Naive thymus-derived CD8-positive, alpha-beta T cell (primary cell): ENCODE measurements at places on chromosomes 6 and 20.

- peaks cover 25% of the 10 kb centered on the region for H3K4me1 ChIP-seq
- no peaks in the 10 kb centered on the region for H3K27me3 ChIP-seq
- H3K36me3 ChIP-seq, result peaks cover 2% of the 10 kb centered on the region
- H3K27ac ChIP-seq, result peak overlapping the region; percentile 80
- peak overlapping the region; percentile 79 for H3K4me3 ChIP-seq
Measured at GRCh38 chr6:32255199-32256153, 31.6 kb upstream of the NOTCH4 start.

DNA sequence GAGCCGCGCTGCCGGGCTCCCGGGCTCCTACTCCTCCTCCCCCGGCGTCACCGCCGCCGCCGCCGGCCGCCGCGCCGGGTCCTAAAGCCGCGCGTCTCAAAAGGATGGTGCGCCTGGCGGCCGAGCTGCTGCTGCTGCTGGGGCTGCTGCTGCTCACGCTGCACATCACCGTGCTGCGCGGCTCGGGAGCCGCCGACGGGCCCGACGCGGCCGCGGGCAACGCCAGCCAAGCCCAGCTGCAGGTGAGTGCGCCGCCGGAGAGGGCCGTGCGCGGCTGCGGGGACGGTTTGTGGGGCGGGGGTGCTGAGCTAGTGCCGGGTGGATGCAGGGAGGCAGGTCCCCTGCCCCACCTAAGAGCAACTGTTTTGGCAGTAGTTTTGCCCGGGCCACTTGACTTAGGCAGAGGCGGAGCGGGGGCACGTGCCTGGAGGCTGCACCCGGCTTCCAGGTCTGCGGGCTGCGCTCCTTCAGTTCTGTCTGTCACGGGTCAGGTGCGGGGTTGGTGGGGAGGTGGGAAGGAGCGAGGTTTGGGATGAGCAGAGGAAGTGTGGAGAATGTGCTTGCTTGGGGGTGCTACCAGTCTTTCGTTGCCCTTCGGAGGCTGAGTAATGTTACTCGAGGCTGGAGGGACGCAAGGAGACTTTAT, 722 bp downstream of the ISM1 start:
- no peaks in the 10 kb centered on the region for H3K36me3 ChIP-seq
- peak overlapping the region; percentile 74 for H3K4me3 ChIP-seq
- peak; percentile 46 for DNase-seq
- H3K4me1 ChIP-seq, result peaks cover 21% of the 10 kb centered on the region

DNA sequence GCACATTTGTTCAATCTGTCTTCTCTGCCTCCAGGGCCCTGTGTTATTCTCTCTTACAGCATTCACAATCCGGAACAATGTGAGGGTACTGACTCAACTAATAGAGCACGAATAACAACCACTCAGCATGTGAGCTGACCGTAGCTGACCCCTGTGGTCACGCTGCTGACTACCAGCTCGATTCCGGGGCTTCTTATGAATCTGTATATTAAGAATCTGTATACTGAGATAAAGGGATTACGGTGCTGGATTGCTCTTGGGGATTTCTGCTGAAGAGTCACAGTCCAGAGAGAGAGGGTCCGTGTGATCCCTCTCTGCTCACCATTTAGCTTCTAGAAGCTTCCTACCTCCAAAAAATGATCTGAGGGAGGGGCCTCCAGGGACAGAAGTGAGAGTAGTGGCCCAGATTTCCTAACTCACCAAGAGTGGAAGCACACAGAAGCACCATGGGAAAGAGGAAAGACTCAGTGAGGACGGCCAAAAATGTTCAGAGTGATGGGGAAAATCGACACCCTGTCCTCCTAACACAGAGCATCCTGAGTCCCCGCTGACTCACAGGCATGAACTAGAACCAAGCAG, 156.2 kb downstream of the THBS2 start:
- no peak overlapping the region for H3K27ac ChIP-seq
- H3K4me1 ChIP-seq, result no peaks in the 10 kb centered on the region
- no peak overlapping the region for H3K4me3 ChIP-seq
- DNase-seq, result no peak
- peaks cover 28% of the 10 kb centered on the region for H3K27me3 ChIP-seq

- H3K4me1 ChIP-seq, result peaks cover 14% of the 10 kb centered on the region
- H3K36me3 ChIP-seq, result no peaks in the 10 kb centered on the region
- H3K27ac ChIP-seq, result no peak overlapping the region
Measured at GRCh38 chr6:149254253-149254652, 63.3 kb upstream of the TAB2 start.

- peak overlapping the region; percentile 55 for H3K4me3 ChIP-seq
- H3K27me3 ChIP-seq, result peaks cover 2% of the 10 kb centered on the region
- H3K27ac ChIP-seq, result no peak overlapping the region
- H3K4me1 ChIP-seq, result peaks cover 8% of the 10 kb centered on the region
Measured at GRCh38 chr6:37565267-37566110, 65.8 kb upstream of the CCDC167 start.

GRCh38 chr20:7692478-7692877, 247.8 kb downstream of the HAO1 start:
- DNase-seq, result no peak
- no peak overlapping the region for H3K4me3 ChIP-seq
- no peaks in the 10 kb centered on the region for H3K36me3 ChIP-seq
- H3K4me1 ChIP-seq, result no peaks in the 10 kb centered on the region
- no peak overlapping the region for H3K27ac ChIP-seq

GRCh38 chr6:75402296-75402695, 91.3 kb downstream of the FILIP1 start:
- peaks cover 2% of the 10 kb centered on the region for H3K27me3 ChIP-seq
- no peaks in the 10 kb centered on the region for H3K36me3 ChIP-seq
- no peak overlapping the region for H3K27ac ChIP-seq

DNA sequence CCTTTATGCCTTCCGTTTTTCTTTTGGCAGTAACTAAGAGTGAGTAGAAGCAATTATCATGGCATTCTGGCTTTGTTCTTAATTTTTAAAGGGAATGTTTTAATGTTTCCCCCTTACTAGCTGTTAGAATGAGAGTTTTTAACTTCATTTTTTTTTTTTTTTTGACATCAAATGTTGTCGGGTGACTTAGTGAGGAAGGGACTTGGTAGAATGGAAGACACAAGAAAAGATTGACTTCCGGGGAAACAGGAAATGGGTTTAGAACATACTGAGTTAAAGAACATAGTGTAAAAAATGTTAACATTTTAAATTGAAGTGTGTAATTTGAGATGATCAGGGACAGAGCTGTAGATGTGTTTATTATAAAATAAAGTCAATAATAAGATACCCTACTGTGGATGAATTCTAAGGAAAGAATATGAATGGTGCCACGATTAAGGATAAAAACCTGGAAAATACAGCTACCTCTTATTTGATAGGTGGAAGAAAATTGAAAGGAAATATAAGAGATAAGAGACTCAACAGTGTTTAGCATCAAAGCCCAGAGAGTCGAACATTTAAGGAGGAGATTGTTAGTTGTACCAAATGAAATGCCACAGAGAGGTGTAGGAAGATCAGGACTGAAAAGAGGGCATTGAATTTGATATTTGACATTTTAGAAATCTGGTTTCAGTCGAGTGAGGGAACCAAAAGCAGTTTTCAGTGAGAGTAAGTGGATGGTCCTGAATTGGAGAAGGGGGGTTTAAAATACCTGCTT, 9.4 kb downstream of the HSF2 start:
- no peaks in the 10 kb centered on the region for H3K27me3 ChIP-seq
- H3K36me3 ChIP-seq, result peaks cover 9% of the 10 kb centered on the region
- DNase-seq, result no peak
- H3K4me3 ChIP-seq, result peak overlapping the region; percentile 81
- peak overlapping the region; percentile 93 for H3K27ac ChIP-seq
- H3K4me1 ChIP-seq, result peaks cover 83% of the 10 kb centered on the region

GRCh38 chr20:3916364-3916763, 27.2 kb downstream of the PANK2 start:
- peaks cover 12% of the 10 kb centered on the region for H3K4me1 ChIP-seq
- H3K27ac ChIP-seq, result no peak overlapping the region

DNA sequence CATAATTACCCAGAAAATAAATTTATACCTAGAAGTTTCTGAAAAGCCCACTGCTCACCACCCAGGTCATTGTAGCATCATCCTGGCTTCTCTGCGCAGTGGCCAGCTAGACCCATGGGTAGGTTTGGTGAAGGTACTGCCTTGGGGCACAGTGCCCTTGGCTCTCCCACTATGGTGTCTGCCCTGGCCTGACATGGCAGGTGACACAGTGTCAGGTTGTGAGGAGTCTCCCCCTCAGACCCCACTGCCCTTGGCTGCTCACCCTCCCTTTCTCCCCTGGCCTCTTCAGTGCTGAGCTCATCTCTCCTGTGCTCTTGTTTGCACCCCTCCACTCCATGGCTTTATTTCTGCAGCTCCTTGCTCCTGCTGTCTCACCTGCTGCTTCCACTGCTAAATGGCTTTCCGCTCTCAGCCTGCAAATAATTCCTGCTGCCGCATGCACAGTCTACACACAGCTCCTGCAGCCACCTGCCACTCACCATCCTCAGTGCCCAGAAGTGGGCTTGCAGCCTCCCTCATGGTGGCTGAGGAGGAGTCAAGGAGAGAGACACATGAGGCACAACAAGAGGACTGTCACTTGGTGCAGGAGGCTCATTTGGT, 313.4 kb upstream of the MOCS1 start:
- H3K36me3 ChIP-seq, result no peaks in the 10 kb centered on the region
- no peak overlapping the region for H3K27ac ChIP-seq
- H3K4me1 ChIP-seq, result no peaks in the 10 kb centered on the region
- peaks cover 13% of the 10 kb centered on the region for H3K27me3 ChIP-seq

- H3K4me1 ChIP-seq, result peaks cover 5% of the 10 kb centered on the region
- DNase-seq, result peak; percentile 43
- no peak overlapping the region for H3K4me3 ChIP-seq
- H3K36me3 ChIP-seq, result no peaks in the 10 kb centered on the region
Measured at GRCh38 chr20:1108437-1108920, 9.9 kb upstream of the PSMF1 start.

DNA sequence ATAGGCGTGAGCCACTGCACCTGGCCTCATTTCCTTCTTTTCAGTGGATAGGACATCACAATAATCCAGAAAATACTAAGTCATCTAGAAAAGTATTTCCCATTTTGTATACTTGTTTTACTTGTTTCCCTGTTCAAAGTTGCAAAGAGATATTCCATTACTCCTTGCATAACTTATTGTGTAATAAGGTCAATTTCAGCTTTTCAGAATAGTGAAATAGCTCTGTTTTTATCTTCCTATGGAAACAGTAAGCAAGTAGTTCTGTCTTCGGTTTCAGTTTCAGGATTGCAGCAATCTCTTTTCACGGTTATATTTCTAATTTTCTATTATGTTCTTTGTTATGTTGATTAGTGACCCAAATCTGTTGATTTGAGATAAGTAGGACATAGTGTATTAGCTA, 6.0 kb downstream of the STX11 start:
- no peak overlapping the region for H3K27ac ChIP-seq
- peaks cover 3% of the 10 kb centered on the region for H3K36me3 ChIP-seq
- H3K4me3 ChIP-seq, result no peak overlapping the region
- H3K27me3 ChIP-seq, result no peaks in the 10 kb centered on the region

DNA sequence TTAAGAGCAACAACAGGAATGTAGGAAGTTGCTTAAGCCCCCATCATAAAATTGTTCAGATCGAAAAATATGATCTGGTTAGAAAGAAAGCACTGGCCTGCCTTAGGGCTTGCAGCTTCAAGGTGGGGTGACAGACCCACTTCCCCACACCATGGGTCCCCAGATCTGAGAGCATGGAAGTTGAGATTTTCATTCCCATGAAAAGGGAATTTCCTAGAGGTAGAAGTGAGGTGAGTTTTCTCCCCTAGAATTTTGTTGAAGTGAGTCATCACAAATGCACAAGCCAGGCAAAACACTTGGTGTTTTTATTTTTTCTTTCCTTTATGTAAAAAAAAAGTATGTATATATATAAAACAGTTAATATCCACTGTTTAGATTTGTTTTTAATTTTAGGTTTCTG, 213.6 kb upstream of the SUPT3H start:
- no peaks in the 10 kb centered on the region for H3K36me3 ChIP-seq
- no peak overlapping the region for H3K27ac ChIP-seq
- H3K4me3 ChIP-seq, result no peak overlapping the region
- peaks cover 51% of the 10 kb centered on the region for H3K4me1 ChIP-seq

DNA sequence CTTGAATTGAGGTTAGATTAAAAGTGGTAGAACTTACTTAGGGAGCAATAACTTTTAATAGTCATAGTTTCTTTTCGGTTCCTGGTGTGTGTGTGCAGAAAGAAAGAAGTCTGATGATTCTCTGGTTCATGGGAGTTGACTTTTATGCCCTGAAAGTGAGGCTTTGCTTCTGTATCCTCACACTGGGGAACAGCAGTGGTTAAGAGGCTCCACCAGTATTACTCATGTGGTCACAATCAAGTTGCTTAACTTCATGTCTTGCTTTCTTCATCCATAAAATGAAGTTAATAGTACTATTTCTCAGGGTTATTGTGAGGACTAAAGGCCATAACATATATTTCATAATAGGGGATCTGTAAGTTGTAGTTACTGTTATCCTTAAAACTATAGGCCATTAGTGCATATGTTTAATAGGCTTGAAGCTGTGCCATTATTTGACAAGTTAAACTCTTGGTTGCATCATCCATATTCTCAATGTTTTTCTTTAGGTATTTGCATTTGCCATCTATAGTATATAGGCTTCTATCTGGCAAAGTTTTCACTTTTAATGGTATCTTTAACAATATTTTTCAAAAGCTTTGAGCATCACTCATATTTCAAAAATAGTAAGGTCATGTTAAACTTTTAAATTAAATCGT, 262.4 kb downstream of the PLCB1 start:
- no peak overlapping the region for H3K4me3 ChIP-seq
- H3K27ac ChIP-seq, result no peak overlapping the region
- peaks cover 6% of the 10 kb centered on the region for H3K4me1 ChIP-seq
- H3K27me3 ChIP-seq, result peaks cover 2% of the 10 kb centered on the region
- no peaks in the 10 kb centered on the region for H3K36me3 ChIP-seq

DNA sequence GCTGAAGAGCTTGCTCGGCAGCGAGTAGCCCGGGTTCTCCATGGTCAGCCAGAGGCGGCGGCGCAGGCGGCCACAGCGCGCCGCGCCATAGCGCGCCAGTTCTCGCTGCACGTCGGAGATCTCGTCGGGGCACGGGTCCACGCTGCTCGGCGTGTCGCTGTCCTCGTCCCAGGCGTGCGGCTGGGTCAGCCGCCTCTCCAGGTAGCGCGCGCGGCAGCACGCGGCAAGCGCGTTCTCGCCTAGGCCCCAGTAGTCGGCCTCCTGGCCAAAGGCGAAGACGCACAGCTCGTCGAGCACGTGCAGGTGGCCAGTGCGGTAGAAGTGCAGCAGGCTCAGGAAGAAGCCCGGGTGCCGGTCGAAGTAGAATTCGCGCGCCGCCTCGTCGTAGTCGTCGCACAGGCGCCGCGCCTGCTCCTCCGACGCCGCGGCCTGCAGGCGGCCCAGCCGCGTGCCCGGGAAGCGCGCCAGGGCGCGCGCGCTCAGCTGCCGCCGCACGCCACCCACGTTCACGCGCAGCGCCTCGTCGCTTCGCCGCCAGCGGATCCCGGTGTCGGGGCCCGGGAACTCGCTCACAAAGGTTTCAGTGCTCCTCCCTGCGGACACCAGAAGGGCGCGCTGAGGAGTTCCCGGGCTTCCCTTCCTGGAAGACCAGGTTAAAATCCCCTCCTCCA, 2.7 kb downstream of the KCNS1 start:
- H3K36me3 ChIP-seq, result no peaks in the 10 kb centered on the region
- no peak overlapping the region for H3K27ac ChIP-seq
- H3K27me3 ChIP-seq, result peaks cover 49% of the 10 kb centered on the region
- peaks cover 23% of the 10 kb centered on the region for H3K4me1 ChIP-seq
- H3K4me3 ChIP-seq, result peak overlapping the region; percentile 48

GRCh38 chr6:8375916-8376315, 59.4 kb downstream of the SLC35B3 start:
- H3K4me1 ChIP-seq, result peaks cover 4% of the 10 kb centered on the region
- peaks cover 11% of the 10 kb centered on the region for H3K27me3 ChIP-seq
- no peak overlapping the region for H3K4me3 ChIP-seq
- no peak overlapping the region for H3K27ac ChIP-seq
